ENCODE measurements at places on chromosomes 3 and 15. TPM values are rescaled to one million over a fixed set of nuclear protein-coding genes. Genes with fewer than 3 reads are reported as not detected.
A peak's percentile ranks its signal among the peaks of the same experiment; 100 is the strongest.

- no peak for DNase-seq
Measured at GRCh38 chr3:101928890-101929289, 79.6 kb downstream of the NFKBIZ start.

GRCh38 chr15:99139276-99139675 is 34.4 kb downstream of the SYNM start:
- no peak for DNase-seq

- DNase-seq, result no peak
Measured at GRCh38 chr15:86877171-86877631, 797.5 kb downstream of the AGBL1 start.

GRCh38 chr15:97791824-97792792 is 168.4 kb upstream of the ARRDC4 start:
- DNase-seq, result peak; percentile 82

- DNase-seq, result no peak
Measured at GRCh38 chr3:165617134-165617533, 220.1 kb downstream of the BCHE start.

DNA sequence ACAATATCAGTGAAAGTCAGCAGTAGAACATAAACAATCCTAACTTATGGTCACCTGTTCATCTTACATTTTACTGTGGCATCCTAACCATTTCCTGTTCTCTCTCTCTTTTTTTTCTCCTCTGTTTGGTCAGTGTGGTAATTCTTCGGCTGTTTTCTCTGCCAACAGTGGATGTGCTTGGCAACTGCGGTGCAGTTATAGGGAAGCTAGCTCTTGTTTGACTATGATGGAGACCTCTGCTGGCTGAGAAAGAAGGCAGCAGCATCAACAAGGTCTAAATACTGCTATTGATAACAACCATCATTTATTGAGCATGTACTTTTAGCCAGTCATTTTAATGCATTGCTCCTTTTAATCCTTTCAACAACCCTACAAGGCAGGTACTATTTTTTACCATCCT is 723 bp upstream of the DRD3 start:
- DNase-seq, result no peak

GRCh38 chr3:179884136-179884535 is 152.6 kb downstream of the PEX5L start:
- no peak for DNase-seq

GRCh38 chr3:150377601-150378300 is 30.3 kb upstream of the TSC22D2 start:
- no peak for DNase-seq

DNA sequence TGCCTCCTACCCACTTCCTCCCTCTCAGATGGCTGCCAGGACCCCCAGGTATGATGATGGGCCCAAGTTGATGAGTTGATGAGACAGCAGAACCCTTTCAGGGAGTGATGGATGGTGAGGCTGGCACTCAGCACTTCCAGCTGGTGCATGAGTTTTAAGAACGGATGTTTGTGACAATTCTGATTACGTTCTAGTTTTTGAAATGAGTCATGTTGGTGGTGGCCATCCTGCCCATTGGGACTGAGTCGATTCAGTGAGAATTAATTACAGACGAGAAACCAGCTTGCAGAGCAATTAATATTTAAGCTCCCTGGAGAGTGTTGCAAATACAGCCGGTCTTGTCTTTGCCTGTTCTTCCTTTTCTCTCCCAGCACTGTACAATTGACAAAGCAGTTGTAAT is 56.9 kb upstream of the NR2C2 start:
- no peak for DNase-seq

DNA sequence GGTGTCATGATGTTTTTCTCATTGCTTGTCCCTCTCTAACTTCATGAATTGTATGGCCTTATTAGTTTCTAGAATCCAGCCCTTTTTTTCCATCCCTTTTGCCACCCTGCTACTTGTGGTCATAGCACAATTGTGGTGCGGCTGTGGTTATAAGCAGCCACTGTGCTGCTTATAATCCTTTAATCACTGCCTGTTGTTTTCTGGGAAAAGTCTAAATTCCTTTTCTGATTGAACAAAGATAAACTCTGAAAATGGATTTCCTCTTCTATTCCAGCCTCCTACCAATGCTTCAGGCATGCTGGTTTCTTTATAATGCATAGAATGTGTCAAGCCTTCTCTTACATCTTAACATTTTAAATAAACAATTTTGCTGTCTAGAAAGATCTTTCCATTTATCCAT is 319.5 kb downstream of the C3orf38 start:
- no peak for DNase-seq

GRCh38 chr15:22231603-22232002 is 151.3 kb downstream of the OR4M2 start:
- DNase-seq, result no peak

DNA sequence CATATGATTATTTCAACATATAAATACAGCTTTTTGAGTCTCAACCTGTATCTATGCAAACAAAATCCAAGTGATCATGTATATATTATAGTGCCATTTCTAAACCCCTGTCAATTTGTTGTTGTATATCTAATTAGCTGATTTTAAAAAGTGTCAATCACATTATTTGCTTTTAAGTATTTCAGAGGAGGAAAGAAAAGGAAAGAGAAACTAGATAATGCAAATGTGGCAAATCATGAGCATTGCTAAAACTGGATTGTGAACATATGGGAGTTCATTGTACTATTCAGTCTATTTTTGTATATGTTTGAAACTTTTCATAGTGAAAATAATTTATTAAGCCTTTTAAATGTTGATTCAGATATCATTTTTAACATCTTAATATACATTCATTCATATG is 190.7 kb downstream of the ZIC4 start:
- DNase-seq, result no peak

- DNase-seq, result no peak
Measured at GRCh38 chr3:50352781-50353180, 2.1 kb downstream of the CYB561D2 start.

DNA sequence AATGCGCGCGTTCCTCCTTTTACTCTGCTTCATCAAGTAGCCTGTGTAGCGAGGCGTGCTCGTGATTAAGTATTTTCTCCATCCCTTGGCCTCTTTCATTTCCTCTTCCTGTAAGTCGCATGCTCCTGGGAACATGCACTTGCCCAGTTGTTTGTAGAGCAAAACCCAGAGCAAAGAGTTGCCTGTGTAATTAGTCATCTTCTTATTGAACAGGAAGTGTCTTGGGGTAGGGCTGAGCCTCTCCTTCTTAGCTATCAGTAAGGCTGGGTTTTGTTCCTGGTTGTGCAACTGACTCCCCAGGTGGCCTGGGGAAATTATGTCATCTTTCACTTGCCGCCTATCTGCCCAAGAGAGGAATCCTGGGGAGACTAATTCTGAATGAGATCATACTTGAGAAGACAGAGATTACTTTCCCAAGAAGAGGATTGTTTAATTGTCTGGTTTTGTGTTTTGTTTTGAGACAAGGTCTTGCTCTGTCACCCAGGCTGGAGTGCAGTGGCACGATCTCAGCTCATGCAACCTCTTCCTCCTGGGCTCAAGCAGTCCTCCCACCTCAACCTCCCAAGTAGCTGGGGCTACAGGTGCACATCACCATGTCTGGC is 14.9 kb downstream of the LIPH start:
- no peak for DNase-seq

- DNase-seq, result peak; percentile 75
Measured at GRCh38 chr3:184284696-184285095, 8.9 kb downstream of the ECE2 start.

GRCh38 chr15:90315278-90315982 is 36.7 kb upstream of the ZNF774 start:
- no peak for DNase-seq

GRCh38 chr15:68045289-68046265 is 8.5 kb upstream of the PIAS1 start:
- DNase-seq, result no peak

GRCh38 chr3:4786431-4786830 is 192.8 kb upstream of the BHLHE40 start:
- DNase-seq, result no peak

DNA sequence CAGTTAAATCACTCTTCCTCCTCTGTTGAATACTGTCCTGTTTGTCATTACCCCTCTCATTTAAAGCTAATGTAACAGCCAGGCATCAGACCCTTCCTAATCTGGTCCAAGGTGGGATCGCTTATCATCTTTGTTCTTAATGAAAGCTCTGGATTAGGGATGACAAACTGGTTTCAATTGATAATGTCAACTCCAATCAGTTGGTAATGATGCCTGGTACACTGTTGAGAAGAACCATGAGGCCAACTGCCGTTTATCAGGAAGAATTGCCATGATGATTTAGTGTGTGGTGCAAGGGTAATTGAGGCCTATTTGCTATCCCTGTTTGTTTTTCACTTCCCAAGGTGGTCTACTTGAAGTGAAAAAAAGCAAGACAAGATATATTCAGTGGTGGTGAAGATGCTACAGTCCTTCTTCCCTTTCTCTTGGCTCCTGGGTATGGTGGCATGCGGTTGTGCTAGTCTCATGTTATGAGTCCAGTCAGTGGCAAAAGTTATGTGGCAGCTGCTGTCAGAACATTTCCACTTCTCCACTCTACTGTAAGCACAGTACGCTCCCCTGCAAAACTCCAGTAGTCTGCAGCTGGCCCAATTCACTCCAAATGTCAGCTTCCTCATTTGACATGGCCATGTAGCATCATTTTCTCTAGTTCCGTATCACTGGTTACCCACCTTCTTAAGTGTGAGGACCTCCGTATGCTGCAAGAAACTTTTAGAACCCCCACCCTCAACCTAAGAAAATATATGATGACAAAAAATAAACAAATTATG is 72.5 kb downstream of the MORC1 start:
- no peak for DNase-seq

- DNase-seq, result peak; percentile 18
Measured at GRCh38 chr3:61522060-61522459, 39.3 kb upstream of the PTPRG start.

- no peak for DNase-seq
Measured at GRCh38 chr3:155334914-155335723, 41.6 kb upstream of the STRIT1 start.

DNA sequence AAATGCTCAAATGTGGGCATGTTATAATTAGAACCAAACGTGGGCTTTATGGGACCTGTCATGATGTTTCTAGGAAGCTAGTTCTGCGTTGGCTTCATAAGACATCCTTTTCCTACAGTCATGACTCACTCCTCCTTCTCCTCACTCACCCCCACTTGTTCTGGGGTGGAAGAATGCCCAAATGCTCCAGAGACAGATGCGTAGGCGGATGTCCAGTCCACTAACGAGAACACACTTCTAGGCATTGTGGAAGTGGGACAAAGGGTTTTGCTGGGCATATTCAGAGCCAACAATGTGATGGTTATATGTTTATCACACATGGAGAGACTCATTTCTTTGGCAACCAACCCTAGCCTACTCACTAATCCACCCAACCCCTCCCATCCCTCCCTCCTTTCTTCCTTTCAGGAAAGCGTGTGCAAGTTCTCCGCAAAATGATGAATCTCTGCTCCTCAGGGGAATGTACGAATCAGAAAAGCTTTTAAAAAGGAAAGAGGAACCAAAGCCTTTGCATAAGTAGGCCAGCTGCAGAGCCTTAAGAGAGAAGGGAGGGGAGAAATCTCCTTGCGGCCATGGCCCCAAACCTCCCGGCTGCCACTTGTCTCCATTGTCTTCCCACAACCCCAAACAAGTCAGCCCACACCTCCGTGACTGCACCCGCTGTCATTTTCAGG is 123.0 kb upstream of the SPRED1 start:
- peak; percentile 30 for DNase-seq

DNA sequence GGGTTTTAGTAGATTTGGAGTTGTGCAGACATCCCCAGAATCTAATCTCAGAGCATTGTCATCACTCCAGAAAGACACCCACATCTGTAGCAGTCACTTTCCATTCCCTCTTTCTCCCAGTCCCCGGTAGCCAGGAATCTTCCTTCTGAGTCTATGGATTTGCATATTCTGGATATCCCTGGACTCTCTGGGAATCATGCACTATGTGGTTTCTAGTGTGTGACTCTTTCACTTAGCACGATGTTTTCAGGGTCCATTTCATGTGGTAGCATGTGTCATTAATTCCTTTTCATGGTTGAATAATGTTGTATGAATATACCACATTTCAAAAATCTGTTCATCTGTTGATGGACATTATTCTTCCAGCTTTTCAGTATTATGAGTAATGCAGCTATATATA is 29.3 kb downstream of the FBLN2 start:
- no peak for DNase-seq

GRCh38 chr15:90801803-90802202 is 66.6 kb upstream of the FURIN start:
- no peak for DNase-seq

GRCh38 chr3:128497305-128498126 is 4.5 kb upstream of the GATA2 start:
- peak; percentile 76 for DNase-seq

- no peak for DNase-seq
Measured at GRCh38 chr3:119428538-119428937, 34.9 kb downstream of the TMEM39A start.

DNA sequence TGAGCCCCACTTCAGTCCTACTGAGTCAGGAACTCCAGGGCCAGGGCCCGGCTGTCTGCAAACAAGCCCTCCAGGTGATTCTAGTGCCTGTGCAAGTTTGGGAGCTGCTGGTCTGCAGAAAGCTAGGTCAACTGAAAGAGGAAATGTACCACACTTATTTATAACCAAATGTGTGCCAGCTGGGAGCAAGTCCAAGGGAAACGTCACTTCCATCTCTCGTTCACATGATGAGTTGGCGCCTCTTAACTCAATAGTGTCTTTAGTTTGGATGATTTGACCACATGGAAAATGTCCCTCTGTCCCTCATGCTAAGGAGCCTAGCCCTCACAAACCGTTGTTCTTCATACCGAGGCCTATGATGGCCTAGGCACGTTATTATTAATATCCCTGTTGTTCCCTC is 43.2 kb downstream of the GOLGA8S start:
- DNase-seq, result no peak

- DNase-seq, result no peak
Measured at GRCh38 chr3:96070678-96071077, 743.7 kb upstream of the EPHA6 start.

GRCh38 chr3:120125992-120126391 is 31.7 kb upstream of the GSK3B start:
- no peak for DNase-seq

DNA sequence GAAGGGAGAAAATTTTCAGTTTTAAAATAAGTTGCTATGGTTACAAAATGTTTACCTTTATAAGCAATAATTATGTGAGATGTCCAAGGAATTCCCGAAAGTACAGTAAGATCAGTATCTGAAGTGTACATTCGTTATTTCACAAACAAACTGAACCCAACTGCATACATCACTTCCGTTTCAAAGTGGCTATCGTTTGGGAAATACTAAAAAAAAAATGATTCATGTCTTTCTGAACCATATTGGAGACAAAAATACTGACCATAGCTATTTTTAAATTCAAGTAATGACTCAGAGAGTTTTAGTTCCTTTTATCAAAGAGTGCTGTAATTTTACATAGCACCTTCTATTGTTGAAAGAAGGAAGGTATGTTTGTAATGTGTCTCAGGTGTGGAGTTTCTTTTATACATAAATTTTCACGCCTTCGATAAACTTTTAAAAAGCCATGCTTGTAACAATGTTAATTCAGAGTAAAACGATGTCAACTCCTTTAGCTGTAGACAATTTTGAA is 8.0 kb upstream of the ANKRD28 start:
- no peak for DNase-seq

ST3GAL6 gene
- 10.7 TPM for total RNA-seq

CX3CR1 gene
- total RNA-seq, result 4.4 TPM

SLC12A1 gene
- 201 TPM for total RNA-seq

PPP1R14D gene
- total RNA-seq, result not detected

EIF4E3 gene
- total RNA-seq, result 37.1 TPM

FRG2C gene
- total RNA-seq, result not detected

PLIN1 gene
- total RNA-seq, result 2.1 TPM

NR2E3 gene
- 0.19 TPM for total RNA-seq

BOC gene
- total RNA-seq, result 22.2 TPM

PRTG gene
- total RNA-seq, result 6.4 TPM

CA12 gene
- 237 TPM for total RNA-seq

All from kidney (tissue), 22 donors.